Muscle of back (tissue), 13 donors: ENCODE measurements at places on chromosomes 5 and 9.

- no peak for DNase-seq
Observed at GRCh38 chr9:33737811-33738606, 57.4 kb upstream of the PRSS3 start.

DNA sequence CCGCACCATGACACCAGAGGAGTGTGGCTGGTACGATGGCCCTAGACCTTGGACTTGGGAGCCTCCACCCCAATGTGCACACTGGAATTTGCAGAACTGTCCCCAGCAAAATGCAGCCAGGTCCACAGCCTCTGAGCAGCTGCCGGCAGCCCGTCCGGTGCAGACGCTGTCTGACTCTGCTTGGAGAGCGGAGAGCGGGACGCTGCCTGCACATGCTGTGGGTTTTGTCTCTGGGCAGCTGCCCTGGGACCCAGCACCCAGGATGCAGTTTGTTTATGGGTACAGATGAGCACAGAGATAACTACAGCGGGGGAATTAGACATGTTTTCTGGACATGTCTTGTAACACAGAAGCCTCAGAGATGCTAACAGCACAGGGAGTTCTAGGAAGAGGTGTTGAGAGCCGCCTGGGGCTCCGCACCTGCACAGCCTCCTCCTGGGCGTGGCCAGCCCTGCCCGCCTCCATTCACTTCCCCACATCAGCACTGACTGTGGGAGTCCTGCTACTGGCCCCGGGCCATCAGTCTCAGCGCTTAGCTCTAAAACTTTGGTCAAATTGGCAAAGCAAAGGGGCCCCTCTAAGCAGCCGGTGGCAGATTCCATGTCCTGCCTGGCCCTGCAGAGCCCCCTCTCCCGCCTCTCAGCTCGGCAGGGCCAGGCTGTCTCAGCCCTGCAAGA, 159.6 kb downstream of the IRX2 start:
- DNase-seq: no peak

DNA sequence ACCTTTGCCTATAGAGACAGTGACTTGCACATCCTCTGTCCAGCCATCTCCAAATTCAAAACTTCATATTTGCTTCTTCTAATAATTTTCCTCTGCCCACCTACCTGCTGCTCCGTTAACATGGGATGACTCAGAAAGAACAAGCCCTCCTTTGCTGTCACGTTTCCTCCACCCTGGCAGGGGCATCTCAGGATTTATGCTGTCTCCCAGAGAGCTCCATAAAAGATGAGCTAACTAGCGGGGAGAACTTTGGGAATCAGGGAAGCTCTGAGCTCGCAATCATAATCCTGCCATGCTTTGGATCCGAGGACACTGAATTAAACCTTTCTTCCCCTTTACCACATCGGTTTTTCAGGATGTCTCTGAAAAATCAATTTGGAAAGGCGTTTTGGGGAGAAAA, 78.4 kb upstream of the FSTL4 start:
- no peak for DNase-seq

DNA sequence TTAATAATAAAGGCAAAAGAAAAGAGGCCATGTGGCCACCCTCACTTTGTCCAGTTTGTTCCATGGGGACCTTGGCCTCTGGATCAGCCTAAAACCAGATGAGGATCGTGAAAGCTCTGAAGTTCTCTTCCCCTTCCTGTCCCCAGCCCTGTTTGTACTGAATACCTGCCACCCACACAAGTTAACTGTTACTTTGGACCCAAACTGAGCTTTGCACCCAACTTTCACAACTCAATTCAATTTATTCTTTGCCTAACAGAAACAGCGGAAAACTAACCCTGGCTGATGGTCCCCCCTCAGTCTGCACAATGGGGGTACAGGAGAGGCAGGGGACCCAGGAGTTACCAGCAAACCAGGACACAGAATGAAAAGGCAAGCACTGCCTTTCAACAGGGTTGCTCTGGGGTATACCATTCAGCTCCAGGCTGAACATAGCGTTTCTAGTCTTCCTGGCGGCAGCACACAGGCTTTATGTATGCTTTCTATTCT, 28.2 kb downstream of the ABCA1 start:
- no peak for DNase-seq

GRCh38 chr5:75012748-75013147, 39.6 kb downstream of the GCNT4 start:
- DNase-seq: no peak

DNA sequence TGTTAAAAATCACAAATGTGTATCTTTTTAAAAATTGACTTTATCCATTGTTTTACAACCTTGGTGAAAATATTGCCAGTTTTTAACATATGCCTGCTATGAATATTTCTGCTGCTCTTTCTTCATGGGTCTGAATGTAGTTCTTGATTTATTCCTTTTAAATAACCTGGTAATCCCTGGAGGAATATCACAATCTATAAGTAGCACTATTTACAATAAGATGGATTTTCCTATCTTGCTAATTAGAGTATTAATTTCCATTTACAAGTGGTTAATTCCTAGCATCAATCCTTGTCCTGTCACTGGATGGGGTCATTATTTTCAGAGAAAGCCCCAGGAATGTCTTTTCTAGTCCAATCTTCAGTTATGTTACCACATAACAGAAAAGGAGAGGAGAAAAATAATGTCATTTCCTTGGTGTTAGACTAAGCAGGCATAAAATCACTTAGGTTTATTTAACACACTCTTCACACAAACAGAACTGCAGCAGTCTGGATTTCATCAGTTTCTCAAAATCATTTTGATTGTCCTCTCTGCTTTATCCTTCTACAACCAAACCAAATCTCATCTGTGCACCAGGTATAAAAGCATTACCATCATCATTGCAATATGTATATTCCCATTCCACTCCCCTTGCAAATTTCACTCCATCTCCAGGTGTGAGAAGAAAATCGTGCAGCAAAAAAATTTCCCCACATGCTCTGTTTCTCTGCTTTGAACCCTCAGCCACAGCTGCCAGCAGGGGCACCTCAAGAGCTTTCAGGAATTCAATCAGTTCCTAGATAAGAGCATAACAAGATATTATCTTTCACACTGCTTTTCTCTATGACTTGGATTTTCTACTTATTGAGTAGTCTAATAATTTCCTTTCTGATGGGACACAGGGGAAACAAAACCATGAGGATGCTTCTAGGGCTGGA, 204.1 kb downstream of the SEC61B start:
- no peak for DNase-seq

- DNase-seq: no peak
Observed at GRCh38 chr9:94827584-94828304, 101.2 kb downstream of the AOPEP start.

- DNase-seq: no peak
Observed at GRCh38 chr9:129708793-129709192, 43.3 kb downstream of the PRRX2 start.

- peak; percentile 57 for DNase-seq
Observed at GRCh38 chr5:15003511-15003920, 131.9 kb upstream of the ANKH start.

GRCh38 chr9:122342323-122343050, 28.3 kb upstream of the PTGS1 start:
- DNase-seq: no peak

GRCh38 chr9:7366121-7366520, 433.5 kb downstream of the DMAC1 start:
- no peak for DNase-seq

DNA sequence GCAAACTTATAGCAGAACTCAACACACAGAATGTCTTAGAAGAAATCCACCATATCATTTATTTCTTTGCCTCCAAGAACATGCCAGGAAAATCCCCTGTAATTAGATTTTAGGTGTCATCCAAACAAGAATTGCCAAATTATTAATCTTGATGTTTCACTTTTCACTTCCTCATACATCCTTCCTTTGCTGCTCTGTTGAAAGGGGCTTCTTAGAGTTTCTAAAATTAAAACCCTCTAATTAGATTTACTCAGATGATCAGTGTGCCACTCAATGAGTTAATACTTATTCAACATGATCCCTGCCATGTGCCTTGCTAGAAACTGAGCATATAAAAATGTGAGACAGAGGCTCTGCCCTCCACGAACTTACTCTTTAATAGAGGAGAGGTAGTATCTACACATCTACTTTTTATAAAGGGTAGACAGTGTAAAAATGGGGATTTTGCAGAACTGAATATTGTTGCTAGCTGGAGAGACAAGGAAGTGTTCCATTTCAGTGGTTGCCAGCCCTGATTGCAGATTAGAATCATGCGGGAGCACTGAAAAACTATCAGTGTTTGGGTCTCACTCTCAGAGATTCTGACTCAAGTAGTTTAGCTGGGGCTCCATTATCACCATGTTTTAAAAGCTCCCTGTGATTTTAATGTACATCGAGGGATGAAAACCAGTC, 498.4 kb downstream of the TLE4 start:
- DNase-seq: no peak

DNA sequence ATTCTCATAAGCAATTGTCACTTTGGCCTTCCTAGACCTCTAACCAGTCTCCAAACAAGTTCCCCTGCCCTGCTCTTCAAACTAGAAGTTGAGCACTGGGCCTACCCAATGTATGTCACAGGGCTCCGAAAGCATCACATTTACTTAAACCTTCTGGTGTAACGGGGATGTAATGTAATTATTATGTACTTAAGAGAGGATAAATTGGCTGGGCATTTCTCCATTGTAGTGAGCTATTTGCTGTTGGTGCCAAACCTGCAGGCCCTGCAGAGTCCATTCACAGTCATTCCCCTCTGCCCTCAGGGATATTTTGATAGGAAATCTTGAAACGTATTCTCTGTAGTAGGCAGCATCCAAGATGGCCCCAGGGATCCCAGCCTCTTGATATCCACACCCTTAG, 64.2 kb upstream of the GNE start:
- no peak for DNase-seq

DNA sequence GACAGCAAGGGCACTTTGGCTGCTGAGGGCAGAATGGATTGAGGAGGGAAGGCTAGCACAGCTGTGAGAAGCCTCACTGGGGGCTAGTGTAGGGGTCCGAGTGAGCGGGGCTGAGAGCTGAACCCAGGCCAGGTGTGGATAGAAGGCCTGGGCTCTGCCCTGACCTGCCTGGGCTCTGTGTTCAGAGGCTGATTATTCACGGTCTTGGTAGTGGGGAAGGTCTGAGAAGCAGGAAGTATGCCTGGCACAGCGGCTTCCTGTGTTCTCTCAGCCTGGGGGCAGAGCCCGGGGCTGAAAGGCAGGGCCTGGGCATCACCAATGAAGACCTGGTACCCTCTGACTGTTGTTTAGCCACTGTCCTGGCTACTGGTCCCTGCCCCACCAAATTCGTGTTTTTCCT, 136.4 kb upstream of the TBC1D2 start:
- DNase-seq: no peak

- DNase-seq: no peak
Observed at GRCh38 chr5:53031695-53032096, 42.5 kb downstream of the ITGA2 start.

- DNase-seq: no peak
Observed at GRCh38 chr5:115588640-115589039, 13.6 kb downstream of the TICAM2 start.

GRCh38 chr9:15139469-15139868, 167.5 kb downstream of the TTC39B start:
- DNase-seq: no peak

DNA sequence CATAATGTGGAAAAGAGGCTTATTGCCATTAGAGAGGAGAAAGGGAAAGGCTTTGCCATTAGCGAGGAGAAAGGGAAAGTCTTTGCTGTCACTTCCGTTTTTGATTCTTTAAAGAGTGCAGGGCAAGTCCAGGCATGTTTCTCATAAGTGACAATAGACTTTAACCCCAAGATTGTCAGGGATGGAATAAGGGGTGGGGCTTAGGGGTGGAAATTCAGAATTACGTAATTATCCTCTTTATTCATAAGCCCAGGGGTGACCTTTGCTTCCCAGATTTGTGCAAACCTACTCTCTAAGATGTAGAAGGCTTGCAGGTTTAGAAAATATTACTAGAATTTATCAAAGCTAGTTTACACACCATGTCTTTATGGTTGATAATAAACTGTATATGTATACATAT, 2.3 kb upstream of the PLK2 start:
- no peak for DNase-seq

- DNase-seq: no peak
Observed at GRCh38 chr5:16544607-16545374, 72.0 kb downstream of the RETREG1 start.

DNA sequence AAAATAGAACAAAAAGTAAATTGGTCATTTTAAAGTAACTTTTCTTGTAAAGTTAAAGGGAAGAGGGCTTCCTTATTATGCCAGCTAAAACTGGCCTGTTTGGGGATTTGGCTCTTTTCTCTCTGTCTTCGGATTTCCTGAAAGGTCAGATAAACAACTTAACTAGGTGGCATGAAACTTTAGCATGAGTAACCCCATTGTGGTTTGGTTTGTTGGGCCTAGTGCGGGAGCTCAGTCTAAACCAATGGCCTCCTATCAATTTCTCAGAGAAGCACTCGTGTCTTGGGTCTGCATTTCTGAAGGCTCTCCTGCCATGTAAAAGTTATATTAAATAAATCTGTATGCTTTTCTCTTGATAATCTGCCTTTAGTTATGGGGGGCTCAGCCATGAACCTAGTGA, 48.5 kb upstream of the ANKH start:
- no peak for DNase-seq

DNA sequence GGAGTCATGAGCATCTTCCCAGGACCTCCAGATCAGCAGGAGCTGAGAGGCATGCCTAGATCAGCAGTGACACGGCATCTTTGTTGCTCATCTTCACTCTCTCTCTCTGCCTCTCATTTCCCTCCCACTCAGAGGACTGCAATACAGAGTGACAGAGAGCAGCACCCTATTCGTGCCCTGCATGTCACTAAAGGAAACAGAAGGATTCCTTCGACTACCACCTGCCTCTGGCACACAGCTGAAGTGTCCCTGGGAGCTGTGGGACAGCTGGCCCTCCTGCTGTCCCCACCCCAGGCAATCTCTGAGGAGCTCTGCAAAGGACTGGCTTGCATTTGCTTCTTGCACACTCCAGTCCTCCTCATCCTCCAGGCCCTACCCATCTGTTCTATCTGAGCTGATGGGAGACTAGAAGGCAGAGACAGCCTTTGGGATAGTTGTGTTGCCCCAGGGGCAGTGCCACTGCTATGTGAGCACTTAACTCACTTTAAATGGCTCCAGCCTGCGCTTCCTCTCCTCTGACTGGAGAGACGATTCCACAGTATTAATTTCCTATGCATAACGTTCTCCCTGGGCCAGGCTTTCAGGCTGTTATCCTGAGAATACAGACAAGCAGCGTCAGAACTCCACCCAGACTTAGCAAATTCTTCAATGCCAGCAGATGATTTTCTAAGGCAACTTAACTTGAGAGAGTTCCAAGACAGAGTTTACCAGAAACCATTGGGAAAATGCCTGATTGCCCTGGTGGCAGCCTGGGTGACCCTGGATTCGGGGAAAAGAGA, 167.6 kb upstream of the MAP1B start:
- DNase-seq: peak; percentile 20

DNA sequence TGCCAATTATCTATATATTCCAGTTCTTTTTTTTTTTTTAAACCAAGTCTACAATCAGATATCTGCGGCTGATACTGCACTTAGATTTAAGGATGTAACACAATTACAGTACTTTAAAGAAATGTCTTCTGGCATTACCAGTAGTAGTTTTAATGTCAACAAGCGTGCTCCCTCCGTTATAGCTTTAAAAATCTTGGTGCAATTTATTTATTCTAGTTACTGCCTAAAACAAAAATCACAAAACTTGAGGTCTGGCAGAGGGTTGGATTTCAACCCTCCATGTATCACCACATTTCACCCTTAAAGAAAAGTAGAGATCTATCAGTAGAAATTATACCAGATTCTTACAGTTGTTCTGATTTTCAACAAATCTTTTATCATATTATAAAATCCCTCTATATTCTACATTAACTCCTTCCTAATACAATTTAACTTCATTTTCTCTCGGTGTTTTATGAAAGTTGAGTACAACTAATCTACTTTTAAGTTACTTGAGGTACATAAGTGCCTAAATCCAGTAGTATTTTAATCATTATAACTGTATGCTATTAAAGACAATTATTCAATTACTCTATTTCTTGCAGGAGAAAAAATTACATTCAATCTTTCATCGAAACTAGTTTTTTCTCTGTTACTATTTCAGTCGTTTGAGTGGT, 2.0 kb upstream of the RICTOR start:
- DNase-seq: no peak
